ENCODE measurements at places on chromosomes 7 and 10.

DNA sequence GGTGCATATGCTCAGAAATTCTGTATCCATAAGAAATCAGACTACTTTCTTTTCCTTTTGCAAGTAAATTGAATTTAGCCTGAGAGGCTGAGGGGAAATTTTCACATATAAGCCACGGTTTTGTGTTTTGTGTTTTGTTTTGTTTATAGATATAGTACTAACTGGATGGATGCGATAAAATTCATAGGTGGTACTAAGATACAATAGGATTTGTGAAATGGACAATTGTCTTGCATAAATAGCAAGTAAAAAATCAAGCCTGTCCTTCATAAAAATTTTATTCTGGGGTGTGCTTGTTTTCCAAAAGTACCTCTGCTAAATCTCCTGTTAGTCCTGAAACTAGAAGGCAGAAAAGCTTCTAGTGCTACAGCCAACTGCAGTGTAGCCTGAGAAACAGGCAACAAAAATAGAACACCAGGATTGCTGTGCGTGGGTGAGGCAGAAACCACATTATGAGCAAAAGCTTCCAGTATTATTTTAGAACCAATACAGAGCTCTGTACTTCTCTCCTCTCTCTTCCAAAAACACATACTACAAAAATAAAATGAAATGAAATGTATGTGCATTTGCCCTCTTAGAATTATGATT, 634 bp upstream of the HDAC9 start:
- ATAC-seq = no peak

DNA sequence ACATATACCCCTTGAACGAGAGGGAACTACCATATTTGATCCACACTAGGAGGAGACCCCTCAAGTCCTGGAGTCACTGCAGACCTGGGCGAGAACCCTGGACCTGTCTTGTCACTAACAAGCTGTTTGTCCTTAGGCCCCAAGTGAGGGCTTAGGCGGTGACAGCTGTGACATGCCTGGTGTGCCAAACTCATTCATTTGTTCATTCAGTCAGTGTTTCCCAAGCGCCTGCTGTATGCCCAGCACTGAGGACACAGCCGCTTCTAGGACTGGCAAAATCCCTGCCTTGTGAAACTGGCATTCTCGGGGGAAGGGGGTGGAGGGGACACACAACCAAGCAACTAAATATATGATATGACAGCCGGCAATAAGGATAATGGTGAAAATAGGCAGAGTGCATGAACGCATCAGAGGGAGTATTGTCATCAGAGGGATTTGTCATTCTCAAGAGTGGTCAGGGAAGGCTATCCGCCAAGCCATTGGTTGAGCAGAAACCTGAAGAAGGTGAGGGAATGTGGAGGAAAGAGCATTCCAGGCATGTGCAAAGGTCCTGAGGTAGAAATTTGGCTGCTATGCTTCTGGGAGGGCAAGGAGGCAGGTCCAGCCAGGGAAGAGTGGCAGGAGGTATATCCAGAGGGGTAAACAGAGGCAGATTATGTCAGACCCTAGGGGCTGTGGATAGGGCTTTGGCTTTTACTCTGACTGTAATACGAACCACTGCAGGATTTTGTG, 11.0 kb downstream of the SH2B2 start:
- no peak for ATAC-seq

- no peak for ATAC-seq
These were observed 561.1 kb downstream of the TCERG1L start for GRCh38 chr10:130750441-130750840.

- ATAC-seq = no peak
These were observed 11.2 kb downstream of the ANKMY2 start for GRCh38 chr7:16634271-16634738.

DNA sequence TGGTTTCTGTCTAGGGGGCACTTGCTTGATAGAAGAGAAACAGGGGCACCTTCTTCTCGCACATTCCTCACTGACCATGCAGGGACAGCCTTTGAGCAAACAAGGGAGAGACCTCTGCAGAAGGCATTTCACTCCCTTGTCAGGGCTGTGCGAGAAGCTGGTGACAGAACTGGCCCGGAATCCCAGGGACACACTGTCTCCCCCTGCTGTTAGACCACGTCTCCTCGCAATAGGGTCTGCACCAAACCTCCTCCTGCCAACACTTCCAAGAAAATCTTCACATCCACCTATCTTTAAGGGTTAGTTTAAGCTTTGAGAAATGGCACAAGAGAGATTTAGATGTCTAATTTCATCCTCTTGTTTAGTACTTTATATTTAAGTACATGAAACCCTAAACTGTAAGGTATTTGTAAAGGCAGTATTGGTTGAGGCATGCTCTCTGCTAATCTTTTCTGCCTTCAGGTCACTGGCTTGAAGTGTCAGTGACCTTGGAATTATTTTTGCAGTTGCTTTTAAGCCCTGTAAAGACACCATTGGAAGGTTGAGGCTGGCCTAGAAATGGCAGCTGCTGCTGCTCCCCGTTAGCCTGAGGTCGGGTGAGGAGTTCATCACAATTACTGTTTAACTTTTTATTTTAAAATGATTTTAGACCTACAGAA, 37.0 kb downstream of the RBM20 start:
- no peak for ATAC-seq
